ENCODE measurements at places on chromosomes 1 and 21.

- DNase-seq = no peak
Observed at GRCh38 chr1:18549906-18550305, 69.2 kb downstream of the KLHDC7A start.

DNA sequence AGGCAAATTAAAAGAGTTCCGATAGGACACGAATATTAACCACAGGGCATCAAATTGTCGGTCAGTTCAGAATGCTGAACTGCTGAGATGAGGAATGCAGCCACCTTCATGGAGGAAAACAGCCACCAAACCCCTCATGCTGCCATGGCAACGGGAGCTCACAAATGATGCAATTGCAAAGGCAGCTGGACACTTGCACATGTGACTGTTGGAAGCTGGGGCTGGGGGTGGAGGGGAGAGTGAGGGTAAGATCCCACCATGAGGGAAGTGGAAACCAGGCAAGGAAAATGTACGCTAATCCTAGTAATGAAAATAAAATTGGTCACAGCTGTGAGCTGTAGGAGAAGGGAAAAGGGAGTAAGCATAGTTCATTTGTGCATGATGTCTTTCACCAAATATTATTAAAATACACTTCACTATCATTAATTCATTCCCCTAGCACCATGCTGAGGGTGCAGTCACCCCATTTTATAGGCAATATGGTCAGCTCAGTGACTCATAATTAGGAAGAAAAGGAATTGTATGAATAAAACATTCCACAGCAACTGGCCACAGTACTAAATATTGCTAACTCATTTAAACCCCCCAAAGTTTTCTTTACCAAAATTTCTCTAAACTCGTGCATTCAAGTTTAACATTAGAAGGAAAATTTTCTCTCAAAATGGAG, 15.3 kb downstream of the BECN2 start:
- DNase-seq = no peak

DNA sequence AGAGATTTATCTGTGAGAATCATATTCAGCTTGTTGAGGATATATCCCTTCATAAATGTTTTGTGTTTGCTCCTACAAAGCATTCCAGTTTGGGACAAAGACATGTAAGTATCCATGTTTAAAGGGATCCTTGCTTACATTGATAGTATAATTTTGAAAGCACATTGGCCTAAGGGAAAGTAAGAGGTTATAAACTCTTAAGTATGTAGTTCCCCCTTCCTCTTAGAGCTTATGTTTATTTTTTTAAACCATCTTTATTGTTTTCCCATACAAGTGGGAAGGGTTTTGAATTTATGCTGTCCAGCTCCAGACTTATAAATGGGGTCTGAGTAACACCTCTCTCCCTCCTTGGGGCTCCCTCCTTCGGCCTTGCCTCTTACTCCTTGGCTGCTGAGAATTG, 481.5 kb downstream of the LMO4 start:
- no peak for DNase-seq

DNA sequence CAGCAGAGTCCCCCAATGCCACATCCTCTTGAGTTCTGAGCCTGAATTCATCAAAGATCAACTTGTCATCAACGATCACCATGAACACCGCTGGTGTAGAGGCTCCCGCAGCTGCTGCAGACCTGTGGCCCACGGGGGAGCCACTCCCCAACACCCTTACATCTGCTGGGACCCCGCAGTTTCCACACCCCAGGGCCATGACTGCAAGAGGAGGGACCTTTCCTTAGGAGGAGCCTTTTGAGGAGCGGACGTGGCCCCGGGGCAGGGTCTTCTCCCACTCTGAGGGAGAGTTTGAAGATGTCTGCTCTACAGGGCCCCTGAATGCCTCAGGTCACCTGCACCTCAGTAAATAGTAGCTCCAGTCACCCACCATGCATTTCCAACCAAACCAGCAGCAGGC, 2.7 kb downstream of the PRDM15 start:
- no peak for DNase-seq

DNA sequence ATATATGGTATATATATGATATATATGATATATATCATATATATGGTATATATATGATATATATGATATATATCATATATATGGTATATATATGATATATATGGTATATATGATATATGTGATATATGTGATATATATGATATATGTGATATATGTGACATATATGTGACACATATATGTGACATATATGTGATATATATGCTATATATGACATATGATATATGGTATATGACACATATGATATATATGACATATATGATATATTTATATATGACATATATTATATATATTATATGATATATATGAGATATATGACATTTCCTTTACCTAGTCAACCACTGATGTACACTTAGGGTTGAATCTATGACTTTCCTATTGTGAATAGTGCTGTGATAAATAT, 36.1 kb upstream of the EEIG2 start:
- DNase-seq = no peak

GRCh38 chr1:192477630-192478029, 97.9 kb upstream of the RGS1 start:
- DNase-seq = peak; percentile 33

Data from AG08396 (cell line).